Mucosa of descending colon (tissue), 3 donors: ENCODE measurements at places on chromosomes 4 and X. TPM values are rescaled to one million over a fixed set of nuclear protein-coding genes. Genes with fewer than 3 reads are reported as not detected.

DGAT2L6 gene
- total RNA-seq, result not detected

FSTL5 gene
- not detected for total RNA-seq

BMX gene
- total RNA-seq, result 2.4 TPM

BANK1 gene
- 1.1 TPM for total RNA-seq

HOPX gene
- total RNA-seq, result 5.6 TPM

HHIP gene
- total RNA-seq, result 2.4 TPM

DIAPH2 gene
- total RNA-seq, result 29.6 TPM

FAM53A gene
- total RNA-seq, result 0.65 TPM

PPBP gene
- total RNA-seq, result not detected

CT45A3 gene
- total RNA-seq, result not detected

MAP3K15 gene
- 0.23 TPM for total RNA-seq

CCSER1 gene
- total RNA-seq, result 13.3 TPM

CT83 gene
- total RNA-seq, result not detected

ATOH1 gene
- total RNA-seq, result 75.1 TPM

PCDH10 gene
- 0.32 TPM for total RNA-seq

DHX15 gene
- 136 TPM for total RNA-seq
